ENCODE measurements at places on chromosomes 12 and 14.

DNA sequence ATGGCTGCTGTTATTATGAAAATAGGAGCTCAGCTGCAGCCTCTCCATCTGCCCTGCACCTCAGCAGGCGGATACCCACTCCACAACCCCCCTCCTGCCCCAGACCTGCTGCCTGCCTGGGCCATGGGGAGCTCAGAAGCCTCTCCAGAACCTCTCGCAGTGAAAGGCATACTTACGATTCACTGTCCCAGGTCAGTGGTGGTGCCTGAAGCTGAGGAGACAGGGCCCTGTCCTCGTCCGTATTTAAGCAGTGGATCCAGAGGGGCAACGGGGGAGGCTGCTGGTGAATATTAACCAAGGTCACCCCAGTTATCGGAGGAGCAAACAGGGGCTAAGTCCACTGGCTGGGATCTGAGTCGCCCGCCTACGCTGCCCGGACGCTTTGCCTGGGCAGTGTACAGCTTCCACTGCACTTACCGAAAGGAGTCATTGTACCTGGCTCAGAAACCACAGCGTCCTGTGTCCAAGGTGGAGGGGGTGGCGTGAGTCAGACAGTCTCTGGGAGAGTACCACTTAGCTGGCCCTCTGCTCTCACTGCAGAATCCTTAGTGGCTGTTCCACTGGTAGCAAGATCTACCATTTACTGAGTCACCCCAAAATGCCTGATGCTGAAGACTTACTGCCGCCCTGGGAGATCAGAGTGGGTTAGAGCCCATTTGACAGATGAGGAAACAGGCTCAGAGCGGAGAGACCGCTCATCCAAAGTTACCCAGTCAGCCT, at the start of gene SERPINA1:
Gene SERPINA1, minus strand, starts transcription at position 219 of the 720 bp plus-strand sequence. CDS start 5,365 bp downstream, outside the sequence.
- no peak for DNase-seq

- DNase-seq, result no peak
Observed at GRCh38 chr12:57401165-57401564, 29.7 kb downstream of the R3HDM2 start.

GRCh38 chr14:47541662-47542061, 133.7 kb downstream of the MDGA2 start:
- DNase-seq, result no peak

DNA sequence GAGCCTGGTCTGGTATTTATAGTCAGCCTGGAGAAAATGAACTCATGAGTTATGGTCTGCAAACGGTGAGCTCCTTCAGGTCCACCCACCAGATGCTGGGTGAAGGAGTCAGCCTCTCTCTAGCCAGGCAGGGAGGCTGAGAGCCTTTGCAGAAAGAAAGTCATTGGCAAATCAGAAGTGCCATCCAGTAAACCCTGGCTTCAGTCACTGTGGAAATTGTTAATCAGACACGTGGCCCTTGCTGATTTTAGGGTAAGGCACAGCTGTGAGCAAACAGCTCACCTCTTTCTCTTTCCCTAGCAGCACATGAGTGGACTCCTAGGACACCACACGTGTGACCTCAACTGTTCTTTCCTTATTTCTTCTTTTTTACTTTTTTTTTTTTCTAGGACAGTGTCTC, 44.9 kb downstream of the CHST11 start:
- no peak for DNase-seq

- DNase-seq, result no peak
Observed at GRCh38 chr14:34368115-34368970, 93.7 kb downstream of the SPTSSA start.

- no peak for DNase-seq
Observed at GRCh38 chr12:8639936-8640335, 22.7 kb downstream of the MFAP5 start.

DNA sequence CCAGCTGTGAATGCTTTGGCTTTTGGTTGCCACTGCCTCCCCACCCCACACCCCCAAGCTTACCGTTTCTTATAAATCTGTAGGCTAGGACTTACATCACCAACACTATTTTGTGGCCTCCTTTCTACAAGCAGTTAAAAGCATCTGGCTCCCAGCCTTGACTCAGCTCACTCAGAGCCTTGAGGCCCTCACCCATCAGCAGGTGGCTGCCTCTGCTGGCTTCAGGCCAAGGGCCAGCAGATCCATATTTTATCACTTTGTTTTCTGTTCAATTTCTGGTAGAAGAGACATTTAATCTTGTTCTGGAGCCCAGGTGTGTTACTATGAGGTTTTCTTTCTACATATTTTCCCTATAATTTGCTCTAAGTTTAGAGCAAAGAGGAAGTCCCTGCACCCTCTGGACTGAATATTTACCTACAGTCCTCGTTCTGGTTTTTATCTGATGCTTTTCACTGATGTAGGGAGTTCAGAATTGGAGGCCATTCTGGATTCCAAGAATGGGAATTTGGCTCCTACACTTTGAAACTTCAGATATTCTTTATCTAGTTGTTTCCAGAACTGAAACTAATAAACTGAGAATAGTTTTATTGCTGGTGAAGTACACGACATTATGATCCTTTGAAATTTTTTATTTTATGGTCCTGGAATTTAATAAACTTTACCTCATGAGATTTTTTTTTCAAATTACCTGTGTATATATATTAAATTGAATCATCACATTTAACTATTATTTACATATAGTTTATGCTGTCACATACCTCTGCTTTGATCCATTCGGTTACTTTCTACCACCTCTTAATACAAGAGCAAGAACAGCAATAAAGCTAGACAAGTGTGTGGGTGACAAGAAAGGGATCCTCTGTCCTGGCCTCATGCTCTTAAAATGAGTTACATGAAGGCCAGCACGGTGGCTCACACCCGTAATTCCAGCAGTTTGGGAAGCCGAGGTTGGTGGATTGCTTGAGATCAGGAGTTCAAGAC, 22.2 kb downstream of the PLBD1 start:
- DNase-seq, result no peak

GRCh38 chr12:7856516-7856915, 16.2 kb downstream of the SLC2A14 start:
- DNase-seq, result no peak

- no peak for DNase-seq
Observed at GRCh38 chr12:53223389-53224060, 8.5 kb downstream of the RARG start.

- DNase-seq, result no peak
Observed at GRCh38 chr14:51455041-51455835, 196.5 kb upstream of the FRMD6 start.

DNA sequence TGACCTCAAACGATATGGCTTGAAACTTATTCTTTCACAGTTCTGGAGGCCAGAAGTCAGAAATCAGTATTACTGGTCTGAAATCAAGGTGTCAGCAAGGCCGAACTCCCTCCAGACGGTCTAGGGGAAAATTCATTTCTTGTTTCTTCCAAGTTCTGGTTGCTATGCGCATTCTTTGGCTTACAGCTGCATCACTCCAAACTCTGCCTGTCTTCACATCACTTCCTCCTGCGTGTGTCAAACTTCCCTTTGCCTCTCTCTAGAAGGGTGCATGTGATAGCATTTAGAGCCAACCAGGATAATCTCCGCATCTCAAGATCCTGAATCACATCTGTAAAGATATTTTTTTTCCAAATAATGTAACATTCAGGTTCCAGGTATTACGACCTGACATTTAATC, 62.8 kb downstream of the DENND5B start:
- no peak for DNase-seq

DNA sequence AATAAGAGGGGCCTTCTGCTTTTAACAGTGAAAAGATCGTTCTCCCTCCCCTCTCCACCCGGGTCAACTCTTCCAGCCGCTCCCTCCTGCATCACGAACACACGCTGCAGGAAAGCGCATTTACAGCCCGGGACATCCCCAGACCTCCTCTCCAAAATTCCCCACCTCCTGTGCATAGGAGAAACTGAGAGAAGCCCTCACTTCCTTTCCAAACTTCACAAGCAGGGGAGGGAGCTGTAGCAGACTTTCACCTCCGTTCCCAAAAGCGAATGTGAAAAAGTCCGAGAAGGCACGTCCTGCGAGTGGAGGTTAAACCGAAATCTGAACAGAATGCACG, 513 bp downstream of the BCAT1 start:
- DNase-seq, result no peak

DNA sequence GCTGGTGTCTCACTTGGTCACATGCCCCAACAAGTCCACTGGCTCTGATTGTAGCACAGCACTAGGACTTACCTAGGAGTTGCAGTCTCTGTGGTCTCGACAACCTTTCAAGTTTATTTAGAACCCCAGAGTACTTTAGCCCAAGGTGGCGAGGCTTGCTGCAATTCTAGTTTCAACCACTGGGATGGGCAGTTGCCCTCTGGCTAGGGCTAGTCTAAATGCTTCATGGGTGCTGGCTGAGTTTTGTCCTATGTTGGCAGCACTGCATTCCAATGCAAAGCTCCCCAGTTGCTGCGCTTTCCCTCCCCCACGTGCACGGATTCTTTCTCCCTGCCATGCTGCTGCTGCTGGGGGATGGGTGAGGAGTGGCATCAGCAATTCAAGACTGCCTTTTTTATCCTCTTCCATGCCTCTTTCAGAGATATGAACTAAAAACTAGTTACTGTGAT, 207.9 kb downstream of the SYNE2 start:
- peak; percentile 72 for DNase-seq

GRCh38 chr14:61150851-61151250, 130.3 kb downstream of the TMEM30B start:
- no peak for DNase-seq

DNA sequence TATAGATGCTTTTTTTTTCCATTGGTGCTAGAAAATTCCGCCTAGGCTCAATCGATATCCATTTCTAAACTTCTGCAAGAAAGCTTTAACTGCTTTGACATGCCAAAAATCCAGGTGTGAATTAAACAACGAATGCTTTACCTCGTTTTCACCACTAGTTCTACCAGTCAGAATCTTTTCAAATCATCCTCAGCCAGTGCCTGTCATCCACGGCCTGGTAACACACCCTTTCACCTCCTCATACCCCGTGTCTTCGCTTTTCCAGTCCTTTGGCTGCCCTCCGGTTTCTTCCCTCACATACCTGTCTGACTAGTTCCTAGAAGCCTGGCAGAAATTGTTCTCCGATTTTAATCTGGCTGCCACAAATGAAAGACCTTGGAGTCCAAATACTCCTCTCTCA, 1.4 kb upstream of the PHC1 start:
- no peak for DNase-seq

- no peak for DNase-seq
Observed at GRCh38 chr12:6279631-6280030, 30.9 kb upstream of the PLEKHG6 start.

DNA sequence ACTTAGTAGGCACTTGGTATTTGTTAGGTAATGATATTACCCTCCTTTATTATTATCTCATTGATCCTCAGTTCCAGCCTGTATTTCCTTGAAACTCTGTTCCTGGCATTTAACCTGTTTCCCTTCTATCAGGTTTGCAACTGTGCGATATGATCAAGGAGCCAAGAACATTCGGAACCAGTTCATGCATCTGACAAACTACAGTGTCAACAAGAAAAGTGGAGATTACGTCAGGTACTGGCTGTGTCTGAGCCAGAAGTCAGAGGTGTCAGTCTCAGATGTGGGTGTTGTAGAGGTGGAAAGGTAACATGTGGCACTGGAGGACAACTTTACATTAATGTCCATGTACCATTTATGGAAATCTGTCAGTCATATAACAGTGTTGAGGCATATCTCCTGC, 56.7 kb downstream of the TTLL5 start:
- no peak for DNase-seq

DNA sequence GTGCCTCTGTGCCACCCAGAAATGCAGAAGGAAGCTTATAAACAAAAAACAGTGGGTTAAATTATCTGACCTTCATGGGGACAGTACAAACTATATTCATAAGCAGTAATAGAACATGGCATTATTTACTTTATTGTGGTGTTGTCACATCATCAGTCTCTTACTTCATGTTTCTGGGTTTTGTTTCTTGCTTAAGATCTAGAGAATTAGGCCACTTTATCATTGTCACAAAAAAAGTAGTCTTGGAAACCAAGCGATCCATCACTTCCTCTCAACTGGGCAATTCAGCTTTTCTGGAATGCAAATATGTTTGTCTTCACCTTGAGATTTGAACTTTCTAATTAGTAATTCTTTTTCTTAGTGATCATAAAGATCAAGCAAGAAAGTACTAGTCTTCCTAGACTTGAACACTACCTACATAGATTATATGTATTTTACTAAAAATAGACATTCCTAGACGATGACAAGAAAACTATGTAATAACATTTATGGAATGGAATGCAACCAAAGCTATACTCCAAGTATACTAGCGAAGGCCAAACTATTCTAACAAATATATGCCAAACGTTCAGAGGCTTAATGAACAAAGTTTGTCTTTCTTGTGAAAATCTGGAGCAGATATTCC, 363.4 kb downstream of the DAD1 start:
- DNase-seq, result peak; percentile 5

DNA sequence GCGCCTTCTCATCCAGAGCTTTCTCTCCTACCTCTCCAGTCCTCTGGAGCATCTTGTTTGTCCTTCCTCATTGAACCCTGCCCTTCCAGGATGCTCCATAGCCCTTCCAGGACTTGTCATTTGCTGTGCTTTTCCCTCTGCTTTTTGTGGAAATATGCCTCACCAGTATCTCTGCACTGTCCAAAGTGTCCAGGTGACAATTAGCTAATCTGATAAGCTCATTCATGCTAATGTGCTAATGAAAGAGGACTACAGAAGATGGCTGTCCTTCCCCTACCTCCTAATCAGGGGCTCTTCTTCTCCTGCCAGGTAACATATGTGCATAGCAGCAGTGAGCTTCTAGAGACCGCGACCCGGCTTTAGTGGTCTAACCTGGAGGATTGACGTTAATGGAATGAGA, 58.4 kb upstream of the OTX2 start:
- no peak for DNase-seq

- DNase-seq, result no peak
Observed at GRCh38 chr14:78983126-78983525, 813.0 kb downstream of the NRXN3 start.

GRCh38 chr12:18888047-18888446, 150.1 kb downstream of the CAPZA3 start:
- no peak for DNase-seq

DNA sequence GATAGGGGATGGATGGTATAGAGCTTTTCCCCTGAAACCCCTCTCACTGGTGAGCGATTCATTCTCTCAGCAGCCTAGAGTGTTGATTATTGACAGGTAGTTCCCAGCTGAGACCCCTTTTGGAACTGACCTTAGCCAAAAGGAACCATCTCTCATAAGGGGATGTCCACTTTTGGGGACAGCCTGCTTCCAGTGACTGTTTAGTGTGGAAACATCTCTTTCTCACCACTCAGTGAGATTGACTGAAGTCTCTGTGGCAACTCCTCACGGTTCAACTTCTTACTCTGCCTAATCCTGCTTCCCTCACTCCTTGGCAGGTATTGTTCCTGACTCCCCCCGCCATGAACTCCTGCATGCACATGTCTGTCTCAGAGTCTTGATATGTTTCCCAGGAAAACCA, 529.2 kb upstream of the ATP2B1 start:
- no peak for DNase-seq

GRCh38 chr12:125137766-125138344, 72.6 kb downstream of the AACS start:
- no peak for DNase-seq

GRCh38 chr14:23571701-23572523, 4.3 kb upstream of the AP1G2 start:
- DNase-seq, result no peak

GRCh38 chr14:42192738-42193653, 586.3 kb downstream of the LRFN5 start:
- DNase-seq, result no peak

GRCh38 chr12:31961137-31961536, 1.9 kb downstream of the RESF1 start:
- no peak for DNase-seq

GRCh38 chr12:121238086-121238485, 28.2 kb downstream of the P2RX4 start:
- DNase-seq, result no peak

- DNase-seq, result no peak
Observed at GRCh38 chr14:75720842-75721498, 59.9 kb downstream of the TTLL5 start.

GRCh38 chr12:123076604-123077297, 74.1 kb downstream of the PITPNM2 start:
- DNase-seq, result no peak

All from HS-27A (cell line).